Thymus (tissue), 14 donors: ENCODE measurements at places on chromosomes 2 and 18. TPM values are rescaled to one million over a fixed set of nuclear protein-coding genes. Genes with fewer than 3 reads are reported as not detected.

C1QL2 gene
- 0.05 TPM for total RNA-seq

STRN gene
- 15.0 TPM for total RNA-seq

C2orf15 gene
- 1.8 TPM for total RNA-seq

CERKL gene
- 0.52 TPM for total RNA-seq

C2orf81 gene
- total RNA-seq: 0.66 TPM

TUBB8B gene
- total RNA-seq: 0.14 TPM

SGPP2 gene
- total RNA-seq: 5.4 TPM

PGAP1 gene
- 4.2 TPM for total RNA-seq

SCN7A gene
- 10.2 TPM for total RNA-seq

OR6B2 gene
- total RNA-seq: not detected

HOXD4 gene
- total RNA-seq: 0.09 TPM

TLX2 gene
- total RNA-seq: 0.19 TPM

SERPINB3 gene
- total RNA-seq: 2.6 TPM

METTL8 gene
- 12.3 TPM for total RNA-seq

YPEL5 gene
- total RNA-seq: 77.3 TPM

TMEM200C gene
- 0.19 TPM for total RNA-seq

PDE1A gene
- 7.7 TPM for total RNA-seq

DNAJC5G gene
- total RNA-seq: not detected

TGFA gene
- total RNA-seq: 1.6 TPM

CDH7 gene
- 2.5 TPM for total RNA-seq

PAX8 gene
- total RNA-seq: 0.19 TPM

CD302 gene
- total RNA-seq: 4.6 TPM

GPR45 gene
- not detected for total RNA-seq
